Right atrium auricular region (tissue), 2 donors: ENCODE measurements at places on chromosomes 2 and 18.

DNA sequence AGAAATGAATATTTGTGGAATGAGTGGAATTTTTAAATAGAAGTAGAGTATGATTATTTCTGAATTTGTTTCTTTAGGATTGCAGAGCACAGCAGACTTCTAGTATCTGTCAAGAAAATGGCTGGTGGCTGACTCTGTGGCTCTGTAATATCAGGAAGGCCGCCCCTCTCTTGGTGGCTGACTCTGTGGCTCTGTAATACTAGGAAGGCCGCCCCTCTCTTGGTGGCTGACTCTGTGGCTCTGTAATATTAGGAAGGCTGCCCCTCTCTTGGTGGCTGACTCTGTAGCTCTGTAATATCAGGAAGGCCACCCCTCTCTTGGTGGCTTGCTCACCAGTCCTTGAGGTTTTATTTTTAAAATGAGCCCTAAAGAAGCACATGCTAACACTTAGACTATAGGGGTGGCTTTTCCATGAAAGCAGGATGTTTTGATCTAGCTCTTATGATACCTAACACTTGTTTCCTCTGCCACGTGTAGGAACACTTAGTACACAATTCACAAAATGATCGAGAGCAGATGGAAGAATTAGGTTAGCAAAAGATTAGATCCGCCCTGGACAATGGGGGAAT, 85.1 kb upstream of the TTC39C start:
- no peak for DNase-seq

GRCh38 chr2:45345331-45346234, 265.5 kb downstream of the SRBD1 start:
- no peak for DNase-seq

- no peak for DNase-seq
These were observed 17.8 kb downstream of the SERPINB13 start for GRCh38 chr18:63604791-63605567.

DNA sequence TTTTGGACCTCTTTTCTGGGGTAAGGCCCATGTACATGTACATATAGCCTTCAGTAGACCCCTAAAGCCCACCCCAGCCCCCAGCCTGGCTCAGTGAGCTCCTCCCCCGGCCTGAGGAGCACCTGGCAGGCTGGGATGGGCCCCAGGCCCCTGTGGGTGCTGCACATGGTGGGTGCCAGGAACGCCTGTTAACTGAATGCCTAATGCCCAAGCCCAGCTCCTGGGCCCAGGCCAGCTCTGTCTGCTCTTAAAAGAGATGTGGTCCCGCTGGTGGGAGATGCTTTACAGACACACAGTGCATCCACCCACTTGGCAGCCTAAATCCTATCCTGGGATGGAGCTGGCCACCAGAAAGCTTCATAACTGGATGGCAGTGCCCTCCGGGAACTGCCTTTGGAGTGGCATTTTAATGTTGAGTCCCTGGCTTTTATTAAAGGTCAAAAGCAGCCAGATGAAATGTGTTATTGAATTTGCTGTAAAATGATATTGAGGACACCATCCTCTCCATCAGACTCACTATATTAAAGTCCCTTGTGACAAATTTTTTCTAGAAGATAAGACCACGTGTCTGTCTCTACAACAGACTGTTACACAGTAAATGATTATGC, 7.7 kb upstream of the OXER1 start:
- no peak for DNase-seq

DNA sequence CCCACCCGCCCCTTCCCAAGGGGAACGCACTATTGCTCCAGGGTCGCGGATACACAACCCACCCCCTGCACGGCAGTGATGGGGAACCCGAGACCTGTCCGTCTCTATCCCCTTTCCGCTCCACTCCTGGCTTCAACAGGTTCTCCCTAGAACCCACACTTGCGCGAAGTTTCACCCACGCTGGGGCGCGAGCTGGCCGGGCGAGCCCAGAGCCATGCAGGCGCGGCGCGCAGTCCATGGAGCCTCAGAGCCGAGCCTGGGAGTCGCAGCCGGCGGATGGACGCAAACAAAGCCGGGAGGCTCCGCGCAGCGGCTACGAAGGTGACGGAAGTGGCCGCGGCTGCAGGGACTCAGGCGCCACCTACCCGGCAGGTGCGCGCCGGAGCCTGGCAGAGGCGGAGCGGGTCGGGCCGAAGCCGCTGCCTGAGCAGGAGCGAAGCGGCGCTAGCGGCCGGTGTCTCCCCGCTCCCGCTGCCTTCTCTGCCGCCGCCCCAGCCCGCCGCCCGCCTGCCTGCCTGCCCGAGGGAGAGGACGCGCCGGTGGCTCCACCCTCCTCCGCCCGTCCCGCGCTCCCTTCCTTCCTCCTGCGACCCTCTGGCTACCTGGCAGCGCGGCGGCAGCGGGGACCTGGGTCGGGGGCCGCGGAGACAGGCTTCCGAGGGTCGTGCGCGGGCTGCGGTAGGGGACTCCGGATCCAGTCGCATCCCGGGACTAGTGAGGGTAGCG, 14.0 kb downstream of the ALPG start:
- no peak for DNase-seq

GRCh38 chr2:38274286-38275276, 102.5 kb downstream of the ATL2 start:
- DNase-seq: no peak

DNA sequence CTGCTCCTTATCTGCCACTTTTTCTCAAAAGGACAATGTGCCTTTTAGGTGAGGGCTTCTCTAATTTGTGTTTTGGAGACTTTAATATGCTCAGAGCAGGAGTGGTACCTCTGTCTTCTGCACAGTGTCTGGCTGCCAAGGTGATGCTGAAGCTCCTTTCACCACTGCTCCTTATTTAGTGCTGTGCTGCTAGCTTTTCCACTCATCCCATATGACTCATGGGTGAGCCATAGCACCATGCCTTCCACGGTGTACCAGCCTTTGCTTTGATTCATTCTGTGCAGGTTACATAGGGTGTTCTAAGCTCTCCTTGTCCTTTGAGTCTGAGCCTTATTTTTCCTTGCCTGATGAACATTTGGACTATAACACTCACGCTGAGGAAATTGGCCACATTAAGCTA, 202.4 kb downstream of the ARL6IP6 start:
- DNase-seq: no peak

DNA sequence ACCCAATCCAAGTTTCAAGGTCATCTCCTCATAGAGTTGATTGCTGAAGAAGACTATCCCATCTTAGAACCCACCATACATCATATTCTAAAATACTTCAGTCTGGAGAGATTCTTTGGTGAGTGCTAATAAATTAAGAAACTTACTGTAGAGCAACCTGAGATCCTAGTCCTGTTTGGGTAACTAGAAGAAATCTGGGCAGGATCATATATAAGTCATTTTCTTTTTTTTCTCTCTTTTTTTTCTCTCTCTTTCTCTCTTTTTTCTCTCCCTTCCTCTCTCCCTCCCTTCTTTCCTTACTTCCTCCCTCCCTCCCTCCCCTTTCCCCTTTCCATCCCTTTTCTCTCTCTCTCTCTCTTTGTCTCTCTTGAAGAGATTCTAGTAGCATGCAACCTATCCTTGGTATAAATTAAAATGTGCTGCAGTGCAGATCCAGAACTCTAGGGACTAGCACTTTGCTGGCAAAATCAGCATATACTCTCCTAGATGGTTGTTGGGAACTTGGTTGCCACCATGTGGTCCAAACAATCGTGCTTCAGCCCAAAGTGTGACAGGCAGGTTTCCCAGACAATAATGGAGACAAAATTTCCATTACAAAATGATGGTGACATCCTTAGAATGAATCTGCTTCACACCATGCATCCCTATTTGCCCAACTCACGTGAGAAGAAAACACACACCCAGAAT, 399.4 kb upstream of the CELF4 start:
- no peak for DNase-seq

GRCh38 chr18:49619801-49620200, 57.9 kb downstream of the LIPG start:
- peak; percentile 55 for DNase-seq

DNA sequence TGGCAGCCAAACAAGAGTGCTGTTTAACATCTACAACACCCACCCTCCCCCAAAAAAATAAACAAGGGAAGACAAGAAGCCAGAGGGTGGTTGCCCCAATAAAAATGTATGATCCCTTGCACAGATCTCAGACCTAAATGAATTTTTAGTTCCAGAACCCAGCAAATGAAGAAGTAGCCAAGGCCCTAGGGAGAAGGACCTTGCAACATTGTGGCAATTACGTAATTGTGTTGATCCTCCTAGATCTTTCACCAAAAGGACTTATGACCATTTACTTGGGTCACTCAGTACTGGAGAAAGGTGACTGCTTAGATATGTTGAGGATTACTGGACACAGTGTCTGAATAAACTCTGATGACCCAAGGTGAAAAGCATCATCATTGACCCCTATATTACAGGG, 1393.8 kb downstream of the LRP1B start:
- no peak for DNase-seq

GRCh38 chr2:82124629-82125028, 1820.1 kb upstream of the LRRTM1 start:
- DNase-seq: no peak

GRCh38 chr2:177889818-177890460, 182.6 kb downstream of the PDE11A start:
- DNase-seq: no peak

DNA sequence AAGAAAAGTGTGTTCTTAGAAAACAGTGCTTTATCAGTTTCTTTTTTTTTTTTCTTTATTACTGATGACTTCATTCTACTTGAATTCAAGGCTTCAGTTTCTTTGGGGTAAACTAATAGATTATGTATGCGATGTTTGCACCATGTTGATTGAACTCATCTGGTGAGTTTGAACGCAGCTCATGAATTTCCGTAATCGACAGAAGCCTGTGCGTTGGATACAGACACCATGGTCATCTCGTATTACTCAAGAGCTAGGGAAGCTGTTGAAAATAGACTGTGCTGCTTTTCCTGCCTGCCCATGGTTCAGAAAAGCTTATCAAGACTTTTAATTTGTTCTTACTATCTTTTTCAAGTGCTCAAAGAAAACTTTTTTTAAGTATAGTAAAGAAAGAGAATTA, 185.5 kb upstream of the NRP2 start:
- DNase-seq: no peak

DNA sequence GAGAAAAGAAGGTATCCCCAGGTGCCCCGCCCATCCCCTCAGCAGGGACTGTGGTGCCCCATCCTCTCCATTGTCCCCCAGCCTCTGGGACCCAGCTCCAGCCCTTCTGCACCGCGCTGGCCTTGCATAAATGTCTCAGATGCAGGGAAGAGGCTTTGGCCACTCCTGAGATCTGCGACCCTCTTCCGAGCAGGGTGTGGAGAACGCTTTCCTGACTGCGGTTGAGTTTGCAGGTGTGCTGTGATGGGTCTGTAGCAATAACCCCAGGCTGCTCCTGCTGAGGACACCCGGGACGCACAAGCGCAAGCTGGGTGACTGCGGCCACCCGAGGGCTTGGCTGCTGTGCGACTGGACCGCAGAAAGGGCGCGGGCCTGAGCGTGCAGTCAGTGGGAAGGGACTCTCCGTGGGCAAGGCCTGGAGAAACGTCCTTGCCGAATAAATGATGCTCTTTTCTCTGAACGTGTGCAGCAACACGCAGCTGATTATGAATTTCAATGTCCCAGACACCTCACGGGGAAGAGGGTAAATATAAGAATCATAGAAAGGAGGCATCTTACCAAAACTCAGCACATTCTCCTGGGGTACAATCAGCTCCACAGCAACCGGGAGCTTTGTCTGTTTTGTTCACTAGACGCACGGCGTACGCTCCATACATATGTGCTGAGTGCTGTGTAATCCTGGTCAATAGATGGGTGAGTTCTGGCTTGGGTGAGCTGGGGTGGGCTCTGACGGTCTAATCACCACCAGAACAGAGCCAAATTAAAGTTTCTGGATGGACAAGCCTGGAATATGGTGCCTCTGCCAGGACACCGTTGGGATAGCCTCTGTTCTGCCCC, 67.5 kb upstream of the ZNF516 start:
- no peak for DNase-seq

- DNase-seq: no peak
These were observed 147.5 kb upstream of the DAPL1 start for GRCh38 chr2:158647436-158648231.

DNA sequence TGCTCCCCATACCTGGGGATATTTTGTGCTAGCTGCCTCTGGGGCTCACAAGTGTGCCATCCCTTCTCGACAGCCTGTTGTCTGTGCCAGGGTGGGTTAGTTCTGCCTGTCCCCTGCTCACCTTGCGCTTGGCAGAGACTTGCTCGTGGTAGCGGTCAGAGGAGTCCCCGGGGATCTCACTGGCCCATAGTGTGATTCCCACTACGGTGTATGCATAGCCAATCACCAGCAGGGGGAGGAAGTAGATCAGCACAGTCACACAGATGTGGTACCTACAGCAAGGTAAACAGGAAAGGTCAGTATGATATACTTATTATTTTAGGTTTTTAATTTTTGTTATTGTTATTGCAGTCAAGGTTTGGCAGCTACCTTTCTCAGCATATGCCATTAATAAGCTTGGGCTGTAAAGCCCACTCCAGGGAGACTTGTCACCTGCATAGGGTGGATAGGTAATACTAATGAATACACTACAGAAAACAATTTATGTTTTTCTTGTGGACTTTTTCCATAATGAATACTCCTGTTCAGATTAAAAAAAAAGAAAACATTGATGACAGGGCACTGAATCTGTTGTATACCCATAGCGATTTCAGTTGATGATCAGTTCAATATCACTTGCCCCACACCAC, 95.2 kb downstream of the POLE4 start:
- DNase-seq: no peak
